ENCODE measurements at places on chromosomes 12 and 14.

- no peak for DNase-seq
These were observed 7.0 kb upstream of the CAPRIN2 start for GRCh38 chr12:30761730-30762129.

DNA sequence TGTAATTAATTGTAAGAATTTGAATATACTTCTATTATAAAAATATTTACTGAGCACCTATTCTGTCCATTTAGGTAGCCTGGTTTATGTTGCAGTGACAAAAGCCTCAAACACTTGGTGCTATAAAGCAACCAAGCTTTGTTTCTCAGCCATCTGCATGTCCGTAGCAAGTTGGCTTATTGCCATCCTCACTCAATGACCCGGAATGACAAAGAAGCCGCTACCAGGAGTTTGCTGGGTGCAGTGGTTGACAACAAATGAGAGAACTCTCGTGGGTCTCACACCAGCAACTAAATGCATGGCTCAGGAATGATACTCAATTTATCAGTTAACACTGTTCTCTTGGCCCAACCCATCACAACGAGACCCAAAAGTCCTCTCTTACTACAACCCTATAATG, 553.1 kb downstream of the DIO2 start:
- DNase-seq, result no peak

- no peak for DNase-seq
These were observed 156.3 kb downstream of the TMX1 start for GRCh38 chr14:51396222-51396815.

GRCh38 chr12:59294221-59294620, 301.6 kb upstream of the SLC16A7 start:
- no peak for DNase-seq

GRCh38 chr14:57785058-57785457, 80.8 kb downstream of the SLC35F4 start:
- DNase-seq, result no peak

DNA sequence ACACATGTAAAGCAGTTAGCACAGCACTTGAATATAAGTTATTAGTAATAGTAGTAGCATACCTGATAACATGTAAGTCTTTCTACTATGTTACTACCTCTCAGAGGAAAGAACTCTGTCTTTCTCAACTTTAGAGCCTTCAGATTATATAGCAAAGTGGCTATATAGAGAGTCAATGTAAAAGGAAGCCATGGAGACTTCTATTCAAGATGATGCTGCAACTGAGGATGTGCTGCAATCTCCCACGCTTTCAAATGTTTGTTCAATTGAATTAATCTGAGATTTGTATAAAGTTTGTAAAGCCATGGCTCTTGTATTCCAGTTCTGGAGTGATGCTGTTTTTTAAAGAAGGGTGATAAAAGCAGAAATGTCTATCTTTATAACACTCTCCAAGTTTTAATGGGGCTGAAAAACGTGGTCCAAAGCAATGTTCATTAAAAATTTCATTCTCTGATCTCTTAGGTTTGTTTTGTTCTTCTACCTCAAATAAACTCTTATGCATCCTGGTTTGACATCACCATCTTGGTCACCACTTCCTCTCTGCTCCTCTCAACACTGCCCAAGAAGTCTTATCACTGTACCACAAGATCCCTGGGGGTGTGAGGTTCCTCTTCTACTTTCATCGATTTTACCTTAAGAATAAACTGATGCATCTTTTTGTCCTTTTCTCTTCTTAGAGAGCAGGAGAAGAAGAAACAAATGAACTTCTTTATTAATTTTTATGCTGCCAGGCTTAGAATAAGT, 40.6 kb downstream of the C12orf42 start:
- DNase-seq, result no peak

DNA sequence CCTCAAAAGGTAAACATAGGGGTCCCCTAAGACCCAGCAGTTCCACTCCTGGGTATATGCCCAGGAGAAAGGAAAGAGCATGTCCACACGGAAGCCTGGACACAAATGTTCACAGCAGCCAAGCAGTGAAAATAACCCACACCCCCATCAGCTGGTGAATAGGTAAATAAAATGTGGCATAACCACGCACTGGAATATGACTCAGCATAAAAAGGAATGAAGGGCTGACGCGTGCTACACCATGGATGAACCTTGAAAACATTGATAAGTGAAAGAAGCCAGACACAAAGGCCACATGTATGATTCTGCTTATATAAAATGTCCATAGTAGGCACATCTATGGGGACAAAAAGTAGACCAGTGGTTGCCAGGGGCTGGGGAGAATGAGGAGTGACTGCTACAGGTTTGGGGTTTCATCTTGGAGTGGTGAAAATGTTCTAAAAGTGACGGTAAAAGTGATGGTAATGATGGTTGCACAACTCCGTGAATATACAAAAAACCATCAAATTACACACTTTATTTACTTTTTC, 3.8 kb upstream of the SCARB1 start:
- no peak for DNase-seq

DNA sequence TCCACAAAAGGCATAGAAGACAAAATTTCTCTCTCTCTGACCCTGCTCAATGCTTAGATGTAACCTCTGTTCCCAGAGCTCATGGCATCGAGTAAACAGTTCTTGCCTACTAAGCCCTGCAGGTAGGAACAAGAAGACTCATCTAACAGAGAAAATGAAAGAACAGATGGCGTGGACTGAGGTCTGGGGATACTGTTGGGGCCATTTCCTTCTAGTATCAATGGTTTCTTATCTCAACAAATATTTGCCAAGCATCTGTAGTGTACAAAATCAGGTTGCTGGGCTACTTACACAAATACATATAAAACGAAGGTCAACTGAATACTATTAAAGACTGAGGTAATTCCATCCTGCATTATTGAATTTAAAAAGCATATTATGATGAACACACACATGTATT, 93.3 kb downstream of the RIMBP2 start:
- no peak for DNase-seq

GRCh38 chr12:92021666-92022035, 124.0 kb downstream of the BTG1 start:
- no peak for DNase-seq

DNA sequence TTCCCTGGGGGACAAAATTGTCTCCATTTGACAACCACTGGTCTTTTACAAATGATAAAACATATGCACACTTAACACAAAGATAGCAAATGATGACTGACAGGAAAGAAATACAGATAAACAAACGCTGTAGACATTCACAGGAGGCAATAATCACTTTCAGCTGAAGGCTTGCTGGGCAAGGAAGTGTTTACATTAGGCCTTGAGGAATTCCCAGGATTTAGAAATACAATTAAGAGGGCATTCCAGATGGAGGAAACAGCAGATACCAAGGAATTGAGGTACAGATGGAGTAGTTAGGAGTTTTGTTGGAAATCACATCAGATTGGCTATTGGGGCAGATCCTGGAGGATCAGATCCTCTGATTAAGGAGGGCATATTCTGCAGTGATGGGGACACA, 93.9 kb downstream of the DYRK2 start:
- DNase-seq, result no peak

DNA sequence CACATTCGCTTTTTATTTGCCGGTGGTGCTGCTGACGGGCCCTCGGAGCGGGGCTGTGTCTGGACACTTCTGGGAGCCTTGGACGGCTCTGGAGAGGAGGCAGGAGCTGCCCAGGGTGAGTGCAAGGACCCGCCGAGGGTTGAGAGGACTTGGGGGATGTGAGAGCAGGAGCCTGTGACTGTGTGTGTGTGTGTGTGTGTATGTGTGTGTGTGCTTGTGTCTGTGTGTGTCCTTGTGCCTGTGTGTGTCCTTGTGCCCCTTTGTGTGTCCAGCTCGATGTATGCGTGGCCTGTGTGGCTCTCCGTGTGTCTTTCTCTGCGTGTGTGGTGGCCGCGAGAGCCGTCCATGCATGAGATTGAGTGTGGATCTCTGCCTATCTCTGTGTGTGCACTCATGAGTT, 179.6 kb upstream of the MYL2 start:
- DNase-seq, result no peak

DNA sequence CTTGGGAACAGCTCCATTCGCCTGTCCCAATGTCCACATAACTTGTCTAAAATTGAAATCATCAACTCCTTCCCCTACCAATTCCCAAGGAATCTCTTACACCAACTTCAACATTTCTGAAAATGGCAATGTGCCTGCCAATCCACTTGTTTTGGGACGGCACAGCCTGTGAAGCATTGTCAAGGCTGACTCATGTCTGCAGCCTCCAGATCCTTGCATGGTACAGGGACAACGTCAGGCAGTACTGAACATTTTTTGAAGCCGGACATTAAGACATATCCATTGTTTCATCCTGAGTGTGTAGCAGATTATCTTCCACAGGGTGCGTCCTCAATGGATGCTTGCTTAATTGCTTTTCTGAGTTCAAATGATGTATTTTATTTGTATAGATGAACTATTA, 794.1 kb downstream of the BCL11B start:
- no peak for DNase-seq

- no peak for DNase-seq
These were observed 243.5 kb upstream of the CAND1 start for GRCh38 chr12:67025543-67026114.

DNA sequence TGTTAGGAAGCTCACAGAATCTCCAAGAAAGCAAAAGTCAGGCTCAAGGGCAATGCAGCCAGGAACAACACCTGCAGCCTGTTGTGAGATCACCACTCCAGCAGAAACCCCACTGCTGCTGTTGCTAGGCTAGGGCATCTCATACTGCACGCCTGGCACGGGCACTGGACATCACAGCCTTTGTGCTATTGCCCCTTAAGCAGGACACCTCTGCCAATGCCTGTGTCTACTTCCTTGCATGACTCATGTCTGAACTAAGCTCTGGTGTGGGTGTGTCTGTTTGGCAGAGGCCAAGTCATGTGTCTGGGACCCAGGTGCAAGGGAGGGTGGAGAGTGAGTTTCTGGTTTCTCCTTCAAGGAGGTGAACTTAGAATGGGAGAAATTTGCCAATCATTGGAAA, 10.0 kb upstream of the DDX47 start:
- DNase-seq, result no peak

DNA sequence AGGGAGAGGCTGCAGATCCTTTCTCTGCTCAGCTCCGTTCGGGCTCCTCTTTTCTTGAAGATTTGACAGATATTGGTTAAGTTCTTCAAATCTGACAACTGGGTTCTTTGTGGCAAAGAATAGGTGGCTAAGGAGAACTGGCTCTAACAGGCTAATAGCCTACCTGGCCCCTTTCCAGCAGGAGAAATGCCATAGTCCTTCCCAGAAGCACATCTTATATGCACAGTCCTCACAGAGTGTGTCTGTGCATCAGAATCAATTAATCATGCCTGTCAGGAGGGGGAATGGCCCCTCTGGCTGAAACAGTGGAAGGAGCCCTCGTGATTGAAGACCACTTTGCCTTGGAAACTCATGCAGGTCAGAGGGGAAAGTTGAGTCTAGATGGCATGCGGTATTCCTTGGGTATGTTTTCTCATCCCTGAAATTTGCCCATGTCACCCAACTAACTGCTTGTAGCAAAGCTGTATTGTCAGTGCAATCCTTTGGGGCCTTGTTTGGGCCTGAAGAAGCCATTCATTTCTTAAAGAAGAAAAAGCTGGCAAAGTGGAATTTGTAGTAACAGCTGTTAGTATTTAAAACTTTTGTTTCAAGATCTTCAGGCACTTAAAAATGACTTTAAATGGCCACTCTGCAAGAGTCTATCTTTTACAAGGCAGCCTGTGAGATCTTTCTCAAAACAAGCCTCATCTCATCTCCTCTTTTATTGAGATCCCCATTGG, 251.5 kb downstream of the ZFP36L1 start:
- no peak for DNase-seq

DNA sequence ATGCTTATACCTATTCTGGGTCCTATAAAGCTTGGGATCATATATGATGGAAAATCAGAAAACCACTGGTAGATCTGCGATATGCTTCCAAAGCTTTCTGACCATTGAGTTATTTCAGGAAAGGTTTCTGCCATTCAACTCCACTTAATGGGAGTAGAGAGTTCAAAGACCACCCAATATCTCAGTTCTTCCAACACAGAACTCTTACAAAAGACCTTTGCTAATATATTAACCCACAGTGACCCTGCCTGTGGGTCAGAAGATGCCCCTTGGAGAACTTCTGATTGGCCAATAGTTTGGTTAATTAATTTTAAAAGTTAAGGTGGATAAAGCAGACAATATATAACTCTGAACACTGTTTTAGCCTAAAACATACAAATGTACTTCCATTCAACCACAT, 213.0 kb downstream of the IPO8 start:
- DNase-seq, result no peak

DNA sequence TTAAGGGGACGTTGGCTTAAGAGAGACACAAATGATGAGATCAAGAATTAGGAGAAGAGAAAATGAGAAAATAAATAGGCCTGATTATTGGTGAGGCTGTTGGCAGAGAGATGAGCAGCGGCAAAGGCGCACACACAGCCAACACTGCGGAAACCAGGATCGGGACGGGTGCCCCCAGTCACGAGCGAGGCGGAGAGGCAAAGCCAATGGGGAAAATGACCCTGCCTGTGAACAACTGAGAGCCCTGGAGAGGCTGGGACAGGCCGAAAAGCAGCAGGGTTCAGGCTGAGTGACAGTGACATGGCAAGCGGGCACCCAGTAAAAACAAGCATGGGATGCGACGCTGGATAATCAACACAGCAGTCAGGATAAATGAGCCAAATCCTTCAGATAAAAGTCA, 21.0 kb downstream of the SLC15A4 start:
- no peak for DNase-seq

- no peak for DNase-seq
These were observed 14.0 kb upstream of the TMTC1 start for GRCh38 chr12:29797565-29798355.

DNA sequence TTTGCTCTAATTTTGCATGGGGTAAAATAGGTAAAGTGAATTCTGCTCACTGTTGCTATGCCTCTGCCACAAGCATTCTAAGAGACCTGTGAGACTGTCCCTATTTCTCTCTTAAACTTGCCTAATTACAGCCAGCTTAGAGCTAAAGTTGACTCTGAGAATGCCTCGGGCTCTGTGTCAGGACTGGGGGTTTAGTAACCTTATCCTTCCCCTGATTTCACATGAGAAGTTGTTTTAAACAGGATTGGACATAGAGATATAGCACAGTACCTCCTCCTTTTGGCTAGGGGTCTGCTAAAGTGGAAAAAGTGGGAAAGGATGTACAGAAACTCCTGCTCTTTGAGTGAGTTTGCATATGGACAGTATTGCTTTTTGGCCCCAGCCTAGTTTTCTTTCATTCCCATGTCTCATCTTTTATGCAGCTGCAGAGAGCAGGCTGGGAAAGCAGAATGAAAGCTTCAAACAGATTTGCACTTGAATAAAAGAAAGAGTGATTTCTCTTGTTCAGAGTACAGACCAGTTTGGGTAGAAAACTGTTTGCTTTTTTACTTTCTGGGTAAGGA, 122.0 kb downstream of the RAD51B start:
- no peak for DNase-seq

- DNase-seq, result no peak
These were observed 82.0 kb downstream of the NTS start for GRCh38 chr12:85956081-85956480.
